ENCODE measurements at places on chromosomes 7 and 10.
A peak's percentile ranks its signal among the peaks of the same experiment; 100 is the strongest.

- no peak for DNase-seq
Measured at GRCh38 chr10:73644767-73645166, 3.5 kb upstream of the MYOZ1 start.

GRCh38 chr7:156949541-156950380 is at the start of gene NOM1:
Gene NOM1, plus strand, starts transcription at chr7:156949712. Its CDS starts 26 bp downstream, at chr7:156949738.
- peak; percentile 90 for DNase-seq

GRCh38 chr7:1219498-1219897 is 13.2 kb upstream of the UNCX start:
- DNase-seq, result no peak

DNA sequence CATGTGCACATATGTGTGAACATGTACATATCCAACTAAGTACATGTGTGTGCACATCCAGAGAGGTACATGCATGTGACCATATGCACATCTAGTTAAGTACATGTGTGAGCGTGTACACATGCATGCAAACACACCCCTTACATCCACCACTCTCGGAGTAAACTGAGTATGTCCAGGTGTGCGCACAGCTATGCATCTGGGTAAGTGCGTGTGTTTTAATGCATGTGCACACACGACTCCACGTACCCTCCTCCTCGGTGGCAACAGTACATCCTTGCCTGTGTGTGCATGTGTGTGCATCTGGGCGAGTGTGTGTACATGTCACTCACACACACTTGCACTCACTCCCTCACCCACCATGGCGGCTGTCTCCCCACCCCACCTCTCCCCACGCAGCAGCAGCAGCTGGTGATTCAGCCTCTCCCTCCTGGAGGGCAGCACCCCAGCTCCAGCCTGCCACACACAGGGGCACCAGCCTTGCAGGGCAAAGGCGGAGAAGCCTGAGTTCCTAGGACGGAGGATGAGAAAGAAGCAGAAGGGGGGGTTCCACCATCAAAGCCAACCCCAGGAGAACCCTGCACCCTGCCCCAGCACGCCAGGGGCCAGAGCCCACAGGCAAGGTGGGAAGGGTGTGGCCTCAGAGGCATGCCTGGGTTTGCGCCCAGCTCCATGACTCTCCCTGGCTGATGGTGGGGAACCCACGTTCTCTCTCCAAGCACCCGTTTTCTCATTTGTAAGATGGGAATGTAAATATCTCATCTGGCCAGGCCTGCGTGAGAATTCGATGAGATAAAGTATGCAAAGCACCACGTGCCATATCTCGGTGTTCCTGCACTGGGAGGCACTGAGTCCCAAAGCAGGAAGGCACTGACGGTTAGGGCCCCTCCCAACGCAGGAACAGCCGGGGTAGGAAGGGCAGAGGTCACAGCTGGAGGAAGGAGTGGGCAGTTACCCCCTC is 27.7 kb upstream of the DNAAF5 start:
- no peak for DNase-seq

GRCh38 chr10:24642921-24643678 is 80.6 kb downstream of the ARHGAP21 start:
- DNase-seq, result peak; percentile 80

GRCh38 chr10:118754229-118754555 is 578 bp downstream of the CACUL1 start:
- peak; percentile 49 for DNase-seq

DNA sequence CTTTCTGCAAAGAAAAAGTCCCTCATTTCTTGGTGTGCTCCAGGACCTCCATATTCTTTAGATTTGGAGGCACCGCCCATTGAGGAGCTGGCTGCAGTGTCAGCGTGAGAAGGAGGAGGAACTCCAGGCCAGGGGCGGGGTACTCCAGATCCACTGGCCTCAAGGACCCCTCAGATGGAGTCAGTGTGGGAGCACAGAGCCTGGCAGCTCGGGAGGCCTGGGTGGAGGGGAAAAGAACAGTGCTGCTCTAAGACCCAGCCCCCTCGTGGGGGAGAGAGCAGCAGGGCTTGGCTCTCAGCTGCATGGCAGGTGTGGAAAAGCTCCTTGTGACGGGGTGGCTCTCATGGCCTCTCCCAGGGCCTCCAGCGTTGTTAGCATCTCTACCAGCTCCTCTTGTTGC is 70.5 kb downstream of the ITGB1 start:
- no peak for DNase-seq

GRCh38 chr7:139562491-139562890 is 39.0 kb downstream of the CLEC2L start:
- no peak for DNase-seq

- peak; percentile 19 for DNase-seq
Measured at GRCh38 chr7:90817846-90818245, 221.7 kb downstream of the CDK14 start.

DNA sequence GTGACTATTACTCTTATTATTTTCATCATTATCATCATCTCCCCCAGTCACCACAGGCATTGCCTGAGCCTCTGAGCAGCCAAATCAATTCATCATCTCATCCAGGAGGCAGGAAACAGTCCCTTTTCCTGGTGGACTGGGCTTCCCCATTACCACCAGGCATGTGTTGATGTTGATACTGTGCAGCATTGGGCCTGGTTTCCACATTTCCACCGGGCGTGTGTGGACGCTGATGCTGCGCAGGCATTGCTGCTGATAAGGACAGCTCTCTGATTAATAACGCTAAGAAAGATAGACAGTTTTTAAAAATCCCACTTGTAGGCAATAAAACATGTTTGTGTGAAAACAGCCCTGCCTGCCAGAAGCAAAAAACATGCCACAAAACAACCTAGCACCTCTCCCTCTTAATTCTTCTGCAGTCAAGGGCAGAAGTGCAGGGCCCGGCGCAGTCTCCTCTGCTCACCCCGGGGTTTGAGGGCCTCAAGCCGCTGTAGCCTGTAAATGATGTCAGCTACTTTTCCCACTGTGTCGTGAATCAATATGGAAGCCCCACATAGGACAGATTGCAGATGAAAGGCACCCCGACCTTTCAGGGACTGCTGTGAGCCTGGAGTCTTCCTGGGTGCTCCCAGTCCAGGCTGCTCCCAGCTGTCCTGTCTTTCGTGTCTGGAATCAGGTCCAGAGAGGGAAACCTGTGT is 216.0 kb downstream of the WDR37 start:
- DNase-seq, result peak; percentile 68

- no peak for DNase-seq
Measured at GRCh38 chr7:44373418-44373740, 48.0 kb upstream of the CAMK2B start.

DNA sequence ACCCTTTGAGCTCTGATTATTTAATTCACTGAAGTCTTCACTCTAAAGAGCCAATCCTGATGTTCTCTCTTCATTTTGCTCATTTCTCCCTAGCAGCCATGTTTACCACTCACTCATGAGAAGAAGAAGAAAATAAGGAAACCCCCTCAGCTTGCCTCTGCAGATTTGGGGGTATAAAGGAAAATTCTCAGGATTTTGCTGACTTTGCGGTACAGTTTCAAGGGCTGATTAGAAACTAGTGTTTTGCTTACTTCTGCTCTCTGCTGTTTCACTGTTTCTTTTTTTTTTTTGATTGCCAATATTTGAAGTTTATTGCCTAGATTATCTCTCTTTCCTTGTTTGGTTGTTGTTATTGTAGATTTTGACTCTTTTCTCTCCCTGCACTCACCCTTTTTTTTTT is 23.4 kb downstream of the PCBD1 start:
- DNase-seq, result no peak

DNA sequence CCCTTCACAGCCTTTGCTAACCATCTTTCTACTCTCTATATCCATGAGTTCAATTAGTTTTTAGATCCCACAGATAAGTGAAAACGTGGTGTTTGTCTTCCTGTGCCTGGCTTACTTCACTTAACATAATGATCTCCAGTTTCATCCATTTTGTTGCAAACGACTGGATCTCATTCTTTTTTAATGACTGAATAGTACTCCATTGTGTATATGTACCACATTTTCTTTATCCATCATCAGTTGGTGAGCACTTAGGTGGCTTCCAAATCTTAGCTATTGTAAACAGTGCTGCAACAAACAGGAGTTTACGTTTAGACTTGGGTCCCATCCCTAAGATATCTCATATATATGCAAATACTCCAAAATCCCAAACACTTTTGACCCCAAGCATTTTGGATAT is 9.1 kb downstream of the CDC123 start:
- no peak for DNase-seq

- DNase-seq, result no peak
Measured at GRCh38 chr10:38047666-38048065, 37.2 kb downstream of the ZNF33A start.

- DNase-seq, result no peak
Measured at GRCh38 chr10:52446391-52446790, 132.3 kb downstream of the DKK1 start.

GRCh38 chr7:139580435-139580834 is 57.0 kb downstream of the CLEC2L start:
- DNase-seq, result no peak

GRCh38 chr10:33616956-33617355 is 282.5 kb upstream of the NRP1 start:
- DNase-seq, result peak; percentile 89

DNA sequence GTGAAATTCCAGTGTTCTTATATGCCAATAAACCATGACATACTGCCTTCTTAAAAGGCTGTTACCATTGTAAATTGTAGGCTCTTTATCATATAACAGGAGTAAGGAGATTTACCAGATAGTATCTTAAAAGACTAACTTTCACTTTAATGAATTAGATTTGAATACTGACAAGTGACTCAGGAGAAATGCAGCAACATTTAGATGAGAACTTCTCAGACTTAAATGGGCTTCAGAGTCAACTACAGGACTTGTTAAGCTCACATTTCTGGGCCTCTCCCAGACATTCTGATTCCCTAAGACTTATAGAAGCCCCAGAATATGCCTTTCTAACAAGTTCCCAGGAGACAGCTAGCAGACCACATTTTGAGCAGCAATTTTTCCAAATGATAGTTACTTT is 466.3 kb downstream of the ARL4A start:
- DNase-seq, result peak; percentile 62

DNA sequence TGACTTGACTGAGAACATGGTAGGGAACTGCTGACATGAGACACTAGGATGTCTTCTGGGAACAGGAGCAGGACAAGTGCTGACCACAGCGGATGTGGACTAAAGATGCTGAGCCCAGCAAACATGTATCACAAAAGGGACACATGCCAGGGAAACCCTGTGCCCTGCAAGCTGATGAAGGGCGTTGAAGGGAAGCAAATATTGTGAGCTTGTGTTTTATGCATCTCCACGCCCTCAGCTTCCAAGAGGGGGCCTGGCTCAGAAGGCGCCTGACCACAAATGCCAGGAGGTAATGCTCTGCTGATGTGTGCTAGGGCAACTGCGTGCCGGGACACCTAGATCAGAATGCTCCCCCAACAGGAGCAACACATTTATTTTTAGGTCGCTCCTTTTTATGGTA is 207.3 kb downstream of the CXCL12 start:
- DNase-seq, result no peak

GRCh38 chr7:112550468-112551060 is 69.8 kb downstream of the LSMEM1 start:
- DNase-seq, result peak; percentile 50

GRCh38 chr7:73905360-73905759 is 44.4 kb downstream of the TMEM270 start:
- DNase-seq, result no peak

GRCh38 chr7:1714583-1715330 is 44.7 kb downstream of the ELFN1 start:
- DNase-seq, result no peak

DNA sequence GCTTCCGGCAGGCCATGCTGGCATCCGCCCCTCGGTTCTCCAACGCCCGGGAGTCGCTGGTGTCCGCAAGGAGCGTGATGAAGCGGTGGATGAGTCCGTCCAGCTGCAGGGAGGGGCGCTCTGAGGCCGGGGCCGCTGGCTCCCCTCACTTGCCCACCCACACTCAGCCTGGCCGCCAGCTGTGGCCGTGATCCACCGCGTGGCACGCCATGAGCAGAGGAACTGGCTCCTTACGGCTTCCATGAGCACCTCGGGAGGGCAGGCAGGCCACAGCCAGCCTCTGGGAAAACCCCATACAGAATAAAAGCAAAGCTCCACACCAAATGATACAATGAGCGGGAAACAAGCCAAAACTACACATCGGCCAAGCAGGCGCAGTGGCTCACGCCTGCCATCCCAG is 15.5 kb upstream of the MICALL2 start:
- no peak for DNase-seq

DNA sequence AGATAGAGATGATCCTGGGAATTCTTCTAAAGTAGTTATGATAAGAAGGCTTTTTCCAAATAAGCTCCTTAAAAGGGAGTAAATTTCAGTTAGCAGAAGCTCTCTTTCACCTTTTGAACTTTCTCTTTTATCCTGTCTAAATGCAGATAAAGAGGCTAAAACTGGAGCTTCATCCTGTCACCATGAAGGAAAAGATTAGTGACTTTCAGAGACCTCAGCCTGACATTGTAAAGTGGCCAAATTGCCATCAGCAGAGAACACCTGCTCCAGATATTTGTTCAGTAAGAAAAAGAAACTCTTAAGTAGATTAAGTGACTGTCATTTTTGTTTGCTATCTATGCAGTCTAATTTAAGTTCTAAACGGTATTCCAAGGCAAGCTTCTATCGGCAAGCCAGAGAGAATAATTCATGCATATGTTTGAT is 18.3 kb downstream of the VWDE start:
- peak; percentile 67 for DNase-seq

GRCh38 chr10:126014309-126014708 is 117.9 kb downstream of the FANK1 start:
- DNase-seq, result no peak

DNA sequence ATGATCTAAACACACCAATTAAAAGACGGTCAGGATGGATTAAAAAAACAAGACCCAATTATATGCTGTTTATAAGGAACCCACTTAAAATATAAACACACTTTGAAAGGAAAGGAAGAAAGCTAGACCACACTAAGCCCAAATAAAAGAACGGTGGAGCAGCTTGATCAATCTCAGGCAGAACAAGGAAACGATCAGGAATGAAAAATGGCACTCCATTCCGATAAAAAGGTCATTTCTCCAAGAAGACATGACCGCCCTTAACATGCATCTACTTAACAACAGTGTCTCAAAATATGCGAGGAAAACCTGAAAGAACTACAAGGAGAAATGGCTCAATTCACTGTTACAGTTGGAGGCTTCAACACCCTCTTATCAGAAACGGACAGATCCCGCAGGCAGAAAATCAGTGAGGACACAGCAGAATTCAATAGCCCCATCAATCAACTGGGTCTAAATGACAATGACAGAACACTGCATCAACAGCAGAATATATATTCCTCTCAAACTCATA is 210.0 kb downstream of the MAD1L1 start:
- DNase-seq, result no peak

DNA sequence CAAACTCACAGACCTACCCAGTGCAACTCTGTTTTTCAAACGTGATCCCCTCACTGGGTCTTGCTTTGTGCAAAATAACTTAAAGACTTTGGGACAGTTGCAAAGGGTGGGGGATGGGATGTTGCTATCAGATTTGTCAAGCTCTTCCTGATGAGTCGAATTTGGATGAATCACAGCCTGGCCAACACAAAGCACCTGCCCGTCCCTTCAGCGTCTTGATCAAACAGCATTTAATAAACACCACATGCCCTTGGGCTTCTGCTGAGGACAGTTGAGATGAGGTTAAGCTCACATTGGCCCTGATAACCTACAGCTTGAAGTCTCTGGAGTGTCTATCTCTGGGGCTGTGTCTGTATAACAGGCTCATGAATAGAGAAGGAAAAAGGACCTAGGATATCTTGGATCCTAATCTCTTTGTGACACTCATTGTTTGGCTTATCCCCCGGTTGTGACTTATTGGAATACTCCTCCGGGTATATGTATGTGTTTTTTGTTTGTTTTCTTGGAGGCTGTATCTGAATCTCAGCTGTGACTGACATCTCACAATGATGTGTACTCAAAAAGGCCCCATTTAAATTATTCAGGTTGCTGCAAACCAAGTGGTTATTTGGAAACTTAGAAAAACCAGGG is 132.6 kb upstream of the NAMPT start:
- DNase-seq, result no peak
